ENCODE measurements at places on chromosomes 12 and 14. TPM values are rescaled to one million over a fixed set of nuclear protein-coding genes. Genes with fewer than 3 reads are reported as not detected.

DNA sequence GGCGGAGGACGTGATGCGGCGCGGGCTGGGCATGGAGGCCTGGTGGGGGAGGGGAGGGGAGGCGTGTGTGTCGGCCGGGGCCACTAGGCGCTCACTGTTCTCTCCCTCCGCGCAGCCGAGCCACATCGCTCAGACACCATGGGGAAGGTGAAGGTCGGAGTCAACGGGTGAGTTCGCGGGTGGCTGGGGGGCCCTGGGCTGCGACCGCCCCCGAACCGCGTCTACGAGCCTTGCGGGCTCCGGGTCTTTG lies 303 bp downstream of the GAPDH start:
- no peaks in the 10 kb centered on the region for H3K27me3 ChIP-seq
- H3K36me3 ChIP-seq, result peaks cover 28% of the 10 kb centered on the region
- H3K27ac ChIP-seq, result peak overlapping the region; percentile 100
- peaks cover 57% of the 10 kb centered on the region for H3K4me1 ChIP-seq

Gene KRT71
- not detected for total RNA-seq

DNA sequence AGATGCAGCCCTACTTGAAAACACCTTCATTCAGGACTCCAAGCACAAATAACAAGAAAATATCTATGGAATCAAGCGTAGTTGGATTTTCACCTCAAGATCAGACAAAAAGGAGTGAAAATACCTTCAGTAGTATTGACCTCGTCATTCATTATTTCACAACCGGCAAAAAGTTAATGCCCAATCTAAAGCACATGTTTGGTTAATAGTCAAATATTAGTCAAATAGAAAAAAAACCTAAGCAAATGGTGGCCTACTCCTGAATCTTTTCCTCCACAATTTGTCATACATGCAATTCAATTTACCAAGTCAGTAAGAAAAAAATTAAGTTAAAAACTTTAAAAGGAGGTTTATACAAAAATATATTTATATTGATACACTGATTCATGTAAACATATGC lies 50.0 kb downstream of the SLC38A4 start:
- H3K36me3 ChIP-seq, result no peaks in the 10 kb centered on the region
- H3K27me3 ChIP-seq, result peaks cover 11% of the 10 kb centered on the region
- no peaks in the 10 kb centered on the region for H3K4me1 ChIP-seq
- no peak for DNase-seq

DNA sequence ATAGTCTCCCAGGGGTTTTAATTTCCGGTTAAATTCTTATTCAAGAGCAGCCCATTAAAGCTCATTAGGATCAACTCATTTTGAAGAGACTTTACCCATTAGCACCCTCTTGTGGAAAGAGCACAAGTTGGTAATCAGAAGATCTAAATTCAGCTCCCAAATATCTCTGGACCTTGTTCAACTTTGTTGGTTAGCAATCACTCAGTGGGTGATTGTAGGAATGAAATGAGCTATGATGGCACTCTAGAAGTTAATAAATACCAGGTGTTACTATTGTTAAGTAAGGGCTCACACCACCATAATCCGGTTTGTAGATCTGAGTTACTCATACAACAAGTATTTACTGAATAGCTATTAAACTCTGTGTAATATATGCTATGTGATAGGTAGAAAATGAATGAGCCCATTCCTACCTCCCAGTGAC lies 42.9 kb downstream of the TRIP11 start:
- peaks cover 26% of the 10 kb centered on the region for H3K4me1 ChIP-seq
- peaks cover 23% of the 10 kb centered on the region for H3K36me3 ChIP-seq
- DNase-seq, result no peak
- H3K27me3 ChIP-seq, result no peaks in the 10 kb centered on the region

GRCh38 chr12:112946236-112947000 lies 8.1 kb downstream of the OAS3 start:
- no peak for DNase-seq
- H3K27ac ChIP-seq, result no peak overlapping the region
- no peaks in the 10 kb centered on the region for H3K27me3 ChIP-seq
- peaks cover 12% of the 10 kb centered on the region for H3K36me3 ChIP-seq

DNA sequence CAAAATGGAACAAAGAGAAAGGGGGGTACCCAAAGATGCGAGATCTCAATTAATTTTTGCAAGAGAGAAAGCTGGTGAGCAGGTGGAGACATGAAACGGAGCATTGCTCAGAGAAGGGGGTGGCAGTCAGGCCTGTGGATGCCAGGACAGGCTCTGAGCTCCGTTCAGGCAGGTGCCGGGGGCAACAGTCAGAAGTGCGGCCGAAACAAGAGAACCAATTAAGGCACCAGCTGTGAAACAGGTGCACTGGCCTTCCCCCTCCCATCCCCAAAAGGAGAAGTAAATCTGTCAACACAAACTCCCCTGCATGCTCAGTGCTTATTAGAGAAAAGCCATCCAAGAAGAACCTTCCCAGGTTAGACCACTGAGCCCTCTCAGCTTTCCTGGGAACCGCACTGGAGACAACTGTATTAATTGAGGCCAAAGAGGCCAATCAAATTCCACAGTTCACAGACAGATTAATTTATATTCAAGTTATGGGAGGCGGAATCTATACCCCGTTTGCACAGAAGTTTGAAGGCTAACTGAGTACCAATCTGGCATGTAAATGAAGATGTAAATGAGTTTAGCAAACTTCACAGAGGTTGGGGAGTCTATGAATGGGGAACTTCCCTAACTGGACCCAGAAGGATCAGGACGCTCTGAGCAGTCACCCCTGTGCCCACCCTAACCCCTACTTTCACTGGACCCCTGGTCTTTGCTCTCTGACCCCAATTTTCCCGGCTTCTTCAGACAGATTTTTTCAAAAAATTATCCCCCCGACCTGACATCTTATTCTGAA lies 20.9 kb downstream of the OAS2 start:
- no peak overlapping the region for H3K4me3 ChIP-seq
- DNase-seq, result no peak
- H3K4me1 ChIP-seq, result peaks cover 5% of the 10 kb centered on the region
- H3K27ac ChIP-seq, result no peak overlapping the region

DNA sequence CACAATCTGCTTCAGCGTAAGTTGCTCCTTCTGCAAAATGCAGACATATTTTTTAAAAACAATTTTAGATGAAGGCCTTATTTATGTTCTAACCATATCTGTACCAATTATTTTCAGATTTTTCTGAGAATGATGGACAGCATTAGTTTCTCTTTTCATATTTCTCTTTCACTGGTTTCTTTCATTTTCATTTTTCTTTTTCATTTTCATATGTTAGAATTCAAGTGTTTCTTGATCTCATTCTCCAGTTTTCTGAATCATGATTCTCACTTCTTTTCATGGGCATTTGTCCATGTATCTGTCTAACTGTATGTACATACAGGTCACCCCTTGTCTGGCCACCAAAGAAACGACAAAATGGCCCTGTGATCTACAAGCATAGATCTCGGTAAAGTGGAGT lies 346.6 kb downstream of the NAV3 start:
- no peaks in the 10 kb centered on the region for H3K27me3 ChIP-seq
- H3K4me3 ChIP-seq, result no peak overlapping the region
- no peaks in the 10 kb centered on the region for H3K36me3 ChIP-seq
- H3K4me1 ChIP-seq, result no peaks in the 10 kb centered on the region
- no peak overlapping the region for H3K27ac ChIP-seq

DNA sequence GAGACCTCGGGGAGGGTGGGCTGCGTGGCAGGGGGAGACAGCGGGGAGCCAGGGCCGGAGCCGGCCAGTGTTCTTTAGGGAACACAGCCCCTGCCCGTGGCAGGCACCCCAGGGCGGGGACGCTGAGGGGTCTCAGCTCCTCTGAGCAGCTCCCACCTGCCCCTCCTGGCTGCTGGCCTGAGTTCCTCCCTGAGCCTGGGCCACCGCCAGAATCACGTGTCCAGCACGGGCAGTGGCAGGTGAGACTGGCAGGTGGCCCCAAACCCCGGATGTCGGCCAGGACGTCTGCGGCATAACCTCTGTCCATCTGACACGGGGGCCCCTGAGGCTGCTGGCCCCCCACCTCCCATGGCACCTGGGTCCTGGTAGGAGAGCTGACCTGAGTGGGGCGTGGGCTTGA lies 25.1 kb downstream of the NOC4L start:
- H3K36me3 ChIP-seq, result no peaks in the 10 kb centered on the region
- H3K27ac ChIP-seq, result no peak overlapping the region
- H3K4me1 ChIP-seq, result peaks cover 2% of the 10 kb centered on the region
- peaks cover 8% of the 10 kb centered on the region for H3K27me3 ChIP-seq
- peak; percentile 54 for DNase-seq

DNA sequence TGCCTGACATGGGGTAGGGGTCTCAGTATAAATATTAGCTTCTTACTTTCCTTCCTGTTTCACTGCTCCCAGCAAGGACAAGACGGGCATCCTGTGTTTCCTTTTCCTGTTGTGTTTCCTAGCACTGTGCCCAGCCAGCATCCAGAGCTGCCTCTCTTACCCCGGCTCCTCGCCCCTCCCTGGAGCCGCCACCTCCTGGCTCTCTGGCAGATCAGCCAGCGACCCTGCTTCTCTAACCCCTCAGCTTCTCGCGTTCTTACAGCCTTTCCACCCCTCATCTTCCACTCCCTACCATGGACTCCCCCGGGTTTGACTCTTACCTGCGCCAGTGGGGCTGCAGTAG lies 17.8 kb downstream of the HDAC7 start:
- H3K4me3 ChIP-seq, result peak overlapping the region; percentile 70
- peaks cover 66% of the 10 kb centered on the region for H3K4me1 ChIP-seq
- peaks cover 5% of the 10 kb centered on the region for H3K36me3 ChIP-seq
- peak overlapping the region; percentile 66 for H3K27ac ChIP-seq

Gene NPAS3
- total RNA-seq, result not detected

Gene WNT1
- not detected for total RNA-seq

GRCh38 chr12:11578461-11578993 lies 70.9 kb upstream of the ETV6 start:
- no peak overlapping the region for H3K27ac ChIP-seq
- no peak overlapping the region for H3K4me3 ChIP-seq
- peaks cover 6% of the 10 kb centered on the region for H3K36me3 ChIP-seq
- no peak for DNase-seq

DNA sequence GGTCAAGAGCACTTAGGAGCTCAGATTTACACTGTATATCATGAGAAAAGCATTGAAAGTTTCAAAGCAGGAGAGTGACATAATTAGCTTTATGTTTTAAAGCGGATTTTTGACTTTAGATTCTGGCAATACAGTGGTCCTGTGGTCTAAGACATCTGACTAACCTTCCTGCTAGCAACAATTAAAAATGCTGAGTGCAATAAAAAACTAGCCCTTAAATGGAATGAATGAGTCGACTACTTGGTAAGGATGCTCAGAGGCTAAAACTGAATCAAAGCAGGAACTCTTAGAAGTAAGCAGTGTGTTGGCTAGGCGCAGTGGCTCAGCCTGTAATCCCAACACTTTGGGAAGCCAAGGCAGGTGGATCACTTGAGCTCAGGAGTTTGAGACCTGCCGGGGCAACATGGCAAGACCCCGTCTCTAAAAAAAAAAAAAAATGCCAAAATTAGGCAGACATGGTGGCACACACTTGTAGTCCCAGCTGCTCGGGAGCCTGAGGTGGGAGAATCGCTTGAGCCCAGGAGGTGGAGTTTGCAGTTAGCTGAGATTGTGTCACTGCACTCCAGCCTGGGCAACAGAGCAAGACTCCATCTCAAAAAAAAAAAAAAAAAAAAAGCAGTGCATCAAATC lies 18.9 kb downstream of the BICD1 start:
- no peak overlapping the region for H3K4me3 ChIP-seq
- DNase-seq, result no peak
- peaks cover 5% of the 10 kb centered on the region for H3K4me1 ChIP-seq
- no peaks in the 10 kb centered on the region for H3K27me3 ChIP-seq
- H3K27ac ChIP-seq, result no peak overlapping the region

- no peak overlapping the region for H3K27ac ChIP-seq
- H3K4me1 ChIP-seq, result peaks cover 4% of the 10 kb centered on the region
- no peak for DNase-seq
- no peak overlapping the region for H3K4me3 ChIP-seq
- peaks cover 45% of the 10 kb centered on the region for H3K36me3 ChIP-seq
- H3K27me3 ChIP-seq, result no peaks in the 10 kb centered on the region
Observed at GRCh38 chr14:70563869-70564268, 29.1 kb upstream of the ADAM20 start.

DNA sequence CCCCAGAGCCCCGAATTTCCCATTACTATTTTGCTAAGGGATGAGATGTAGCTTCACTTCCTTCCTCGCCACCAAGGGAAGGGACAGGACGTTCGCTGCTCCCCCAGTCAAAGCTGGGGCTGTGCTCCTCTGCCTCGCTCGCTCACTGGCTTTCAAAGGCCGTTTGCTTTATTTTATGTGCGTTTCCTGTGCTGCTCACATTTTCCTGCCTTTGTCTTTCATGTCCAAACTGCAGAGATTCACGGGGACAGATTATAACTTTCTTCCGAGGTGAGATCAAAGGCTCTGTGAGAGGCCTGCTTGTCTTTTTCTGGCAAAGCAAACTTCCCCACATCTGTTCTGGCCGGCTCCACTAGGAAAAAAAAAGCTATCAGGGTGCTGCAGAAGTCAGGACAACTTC lies 76.0 kb upstream of the FZD10 start:
- no peaks in the 10 kb centered on the region for H3K4me1 ChIP-seq
- H3K4me3 ChIP-seq, result no peak overlapping the region
- DNase-seq, result no peak

Gene FAM181A
- not detected for total RNA-seq

Measured in natural killer cell treated with Interleukin-12 subunit alpha and Interleukin-12 subunit beta and Interleukin-15 and Interleukin-18, amount 100 ng/mL, for 72 hours (primary cell).